ENCODE measurements at places on chromosomes 5 and 9. TPM values are rescaled to one million over a fixed set of nuclear protein-coding genes. Genes with fewer than 3 reads are reported as not detected.

DNA sequence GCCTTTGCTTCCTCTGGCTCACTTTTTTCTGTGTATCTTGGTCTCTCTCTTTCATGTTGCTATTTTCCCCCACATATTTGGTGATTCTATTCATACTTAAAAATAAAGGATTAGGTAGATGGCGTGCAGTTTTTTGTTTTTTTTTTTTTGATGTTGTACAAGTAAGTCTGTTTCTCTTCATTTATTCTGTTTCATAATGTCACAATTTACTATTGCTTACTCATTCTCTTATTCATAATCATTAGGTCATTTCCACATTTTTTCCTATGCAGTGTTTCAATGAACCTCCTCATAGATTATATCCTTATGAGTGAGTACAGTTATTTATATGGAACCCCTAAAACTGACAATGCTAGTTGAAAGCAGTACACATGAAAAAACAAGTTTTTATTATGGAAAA, 136.3 kb downstream of the APBA1 start:
- no peak for DNase-seq

- no peak for DNase-seq
These were observed 630.5 kb downstream of the ACTL7B start for GRCh38 chr9:108225149-108225800.

DNA sequence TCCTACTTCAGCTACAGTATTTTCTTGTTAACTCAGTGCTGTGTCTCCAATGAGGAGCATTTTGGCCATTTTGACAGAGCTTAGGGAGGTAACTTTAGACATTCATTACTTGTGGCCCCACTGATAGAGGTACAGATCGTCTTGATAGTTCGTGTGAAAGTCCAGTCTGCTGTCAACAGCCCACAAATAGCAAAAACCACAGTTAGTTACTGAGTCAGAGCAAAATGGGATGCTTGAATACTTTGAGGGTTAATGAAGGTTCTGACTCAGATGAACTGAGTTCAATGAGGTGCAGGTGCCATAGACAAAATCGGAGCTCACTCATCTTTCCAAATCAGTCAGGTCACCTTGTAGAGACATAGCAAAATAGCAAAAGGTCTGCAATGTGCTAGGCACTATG, 163.1 kb upstream of the TLE4 start:
- DNase-seq = no peak

- DNase-seq = peak; percentile 78
These were observed 139.8 kb downstream of the GAS1 start for GRCh38 chr9:86807367-86807976.

GRCh38 chr9:133701321-133701980, 36.7 kb downstream of the SARDH start:
- DNase-seq = no peak

- no peak for DNase-seq
These were observed 60.5 kb upstream of the GAS1 start for GRCh38 chr9:87007711-87008366.

Gene POU5F2
- total RNA-seq = 1.0 TPM

Gene BTNL9
- total RNA-seq = 0.24 TPM

Gene GOLGA1
- 9.5 TPM for total RNA-seq

Gene RAD17
- 51.6 TPM for total RNA-seq

Gene CCDC112
- 33.6 TPM for total RNA-seq

Gene FBP1
- 0.31 TPM for total RNA-seq

Gene ARRDC3
- 79.3 TPM for total RNA-seq

Gene DMRT3
- total RNA-seq = 0.41 TPM

Gene TIMD4
- not detected for total RNA-seq

All from neural progenitor cell (in vitro differentiated cells).